ENCODE measurements at places on chromosomes 11 and 22. TPM values are rescaled to one million over a fixed set of nuclear protein-coding genes. Genes with fewer than 3 reads are reported as not detected.

Gene GLYATL2
- total RNA-seq = 0.38 TPM

Gene DDI1
- not detected for total RNA-seq

Gene WNT11
- not detected for total RNA-seq

Gene SLC22A6
- total RNA-seq = not detected

Gene CHRM1
- total RNA-seq = not detected

Gene GLB1L3
- 32.6 TPM for total RNA-seq

Gene FXYD6
- total RNA-seq = 44.6 TPM

Gene AMPD3
- 6.3 TPM for total RNA-seq

Gene VEGFB
- 46.1 TPM for total RNA-seq

Gene CCDC73
- total RNA-seq = not detected

Gene MS4A7
- not detected for total RNA-seq

Gene IL17REL
- 0.20 TPM for total RNA-seq

Gene ACRV1
- not detected for total RNA-seq

Gene KRTAP5-9
- total RNA-seq = not detected

Gene GGT1
- 14.4 TPM for total RNA-seq

Data from H1 (cell line).